Activated T-helper 2 cell treated with anti-CD3 and anti-CD28 coated beads, Interferon-gamma antibody, Interleukin-2, Interleukin-4, amounts not matched to agents 10 μg/mL and 5 μg/mL and 100 μg/mL, durations not matched to agents 14 hours and 24 hours and 36 hours (primary cell): ENCODE measurements at places on chromosomes 7 and 10.

DNA sequence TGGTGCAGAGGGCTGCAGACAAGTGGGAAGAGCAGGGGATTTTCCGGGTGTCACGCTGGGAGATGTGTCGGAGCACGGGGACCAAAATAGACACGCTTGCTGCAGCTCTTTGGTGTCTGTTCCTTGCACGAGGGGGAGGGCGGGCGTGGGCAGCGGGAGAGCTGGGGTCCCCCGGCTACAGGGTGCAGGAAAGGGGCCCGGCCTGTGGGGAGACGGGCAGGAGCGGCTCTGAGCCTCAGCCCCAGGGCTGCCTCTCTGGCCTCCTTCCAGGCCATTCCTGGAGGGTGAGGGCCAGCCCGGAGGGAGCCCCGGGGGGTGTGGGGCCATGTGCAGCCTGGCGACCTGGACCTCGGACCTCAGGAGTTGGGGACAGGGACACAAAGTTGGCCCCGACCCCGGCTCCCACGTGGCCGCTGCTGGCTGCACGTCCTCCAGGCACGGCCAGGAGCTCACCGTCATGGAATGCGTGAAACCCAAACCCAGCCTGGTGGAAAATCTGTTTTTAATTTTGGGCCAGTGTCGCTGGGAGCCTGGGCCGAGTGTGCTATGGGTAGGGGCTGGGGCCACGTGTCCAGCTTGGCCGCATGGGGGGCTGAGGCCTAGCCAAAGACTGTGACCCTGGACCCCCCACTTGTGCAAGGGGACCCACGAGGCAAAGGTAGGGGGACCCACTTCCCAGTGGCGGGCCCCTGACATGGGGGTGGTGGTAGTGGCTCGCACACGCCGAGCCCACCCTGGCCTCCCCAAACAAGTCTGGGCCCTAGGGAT, 6.6 kb downstream of the TTYH3 start:
- DNase-seq, result no peak

DNA sequence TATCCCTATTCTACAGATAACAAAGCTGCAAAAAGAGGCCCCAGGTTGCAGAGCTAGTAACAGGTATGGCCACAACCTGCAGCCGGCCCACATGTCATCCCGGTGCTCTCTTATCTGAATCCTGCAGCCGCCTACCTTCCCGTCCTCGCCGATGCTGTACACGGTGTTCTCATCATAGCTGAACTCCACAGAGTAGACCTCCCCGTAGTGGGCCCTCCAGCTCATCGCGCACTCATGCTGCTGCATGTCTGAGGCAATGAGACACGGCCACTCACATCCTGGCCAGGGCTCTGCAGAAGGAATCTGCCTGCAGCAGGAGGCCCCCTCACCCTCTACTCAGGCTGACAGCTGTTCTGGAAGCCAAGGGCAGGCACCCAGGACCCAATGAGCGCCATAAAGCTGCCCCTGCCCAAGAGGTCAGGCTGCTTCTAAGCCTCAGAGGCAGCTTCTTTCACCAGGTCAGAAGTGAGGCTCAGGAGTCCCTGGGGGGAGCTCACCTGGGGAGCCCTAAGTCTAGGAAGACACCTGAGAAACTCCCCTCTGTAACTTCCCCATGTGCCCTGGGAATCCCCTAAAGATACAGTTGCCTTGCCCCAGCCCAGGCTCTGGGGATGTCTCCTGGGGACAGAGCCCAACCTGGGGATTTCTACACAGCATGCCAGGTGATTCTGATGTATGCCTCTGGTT, 17.9 kb upstream of the CYREN start:
- no peak for DNase-seq

GRCh38 chr10:69226919-69227450, 6.9 kb downstream of the HKDC1 start:
- no peak for DNase-seq

- DNase-seq, result no peak
Observed at GRCh38 chr10:70970830-70971229, 82.5 kb upstream of the PCBD1 start.

GRCh38 chr10:17037910-17038309, 91.7 kb downstream of the CUBN start:
- no peak for DNase-seq

DNA sequence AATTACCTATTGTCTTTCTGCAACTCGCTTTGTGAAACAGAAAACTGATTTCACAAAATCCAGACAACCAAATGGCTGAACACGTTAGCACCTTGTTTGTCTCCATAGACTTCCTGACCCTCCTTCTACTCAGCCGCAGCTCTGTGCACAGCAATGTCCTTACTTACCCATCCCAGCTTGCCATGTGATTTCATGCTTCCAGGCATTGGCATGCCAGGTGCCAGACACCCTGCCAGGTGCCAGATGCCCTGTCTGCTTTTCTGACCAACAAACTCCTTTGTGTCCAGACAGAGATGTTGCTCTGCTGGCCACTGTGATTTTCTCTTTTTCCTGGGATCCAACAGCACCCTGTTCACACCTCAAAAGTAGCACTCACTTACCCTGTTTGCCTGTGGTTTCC, 16.1 kb upstream of the FAM170B start:
- DNase-seq, result no peak

DNA sequence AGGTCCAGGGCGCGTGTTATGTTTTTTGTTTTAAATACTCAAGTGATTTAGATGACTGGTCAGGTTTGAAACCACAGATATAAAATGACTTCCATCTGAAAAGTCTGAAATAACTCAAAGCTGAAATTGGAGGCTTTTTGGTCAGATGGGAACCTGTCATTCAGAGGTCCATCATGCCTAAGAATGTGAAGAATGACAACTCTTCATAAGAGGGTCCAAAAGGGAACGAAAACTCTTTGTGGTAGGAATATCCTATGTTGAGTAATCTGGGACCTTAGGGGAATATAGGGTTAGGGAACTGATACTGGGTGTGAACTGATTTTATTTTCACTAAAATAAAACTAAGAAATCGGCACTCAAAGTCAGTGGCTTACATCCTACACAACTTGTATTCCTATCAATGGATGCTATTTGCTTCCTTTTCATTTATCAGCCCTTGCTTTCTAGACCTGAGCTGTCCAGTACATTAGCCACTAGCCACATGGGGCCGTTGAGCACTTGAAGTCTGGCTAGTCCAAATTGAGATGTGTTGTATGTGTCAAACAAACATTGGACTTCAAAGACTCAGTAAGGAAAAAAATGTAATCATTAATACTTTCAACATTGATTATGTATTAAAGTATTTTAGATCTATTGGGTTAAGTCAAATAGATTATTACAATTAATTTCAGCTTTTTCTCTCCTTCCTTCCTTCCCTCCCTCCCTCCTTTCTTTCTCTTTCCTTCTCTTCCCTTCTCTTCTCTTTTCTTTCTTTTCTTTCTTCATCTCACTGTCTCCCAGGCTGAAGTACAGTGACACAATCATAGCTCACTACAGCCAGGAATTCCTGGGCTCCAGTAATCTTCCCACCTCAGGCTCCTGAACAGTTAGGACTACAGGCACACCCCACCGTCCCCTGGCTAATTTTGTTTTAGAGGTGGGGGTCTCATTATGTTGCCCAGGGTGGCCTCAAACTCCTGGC, 56.5 kb upstream of the KDM7A start:
- DNase-seq, result no peak
